ENCODE measurements at places on chromosomes 12 and 14.

GRCh38 chr12:85423947-85424346 is 143.9 kb downstream of the ALX1 start:
- no peak for DNase-seq

DNA sequence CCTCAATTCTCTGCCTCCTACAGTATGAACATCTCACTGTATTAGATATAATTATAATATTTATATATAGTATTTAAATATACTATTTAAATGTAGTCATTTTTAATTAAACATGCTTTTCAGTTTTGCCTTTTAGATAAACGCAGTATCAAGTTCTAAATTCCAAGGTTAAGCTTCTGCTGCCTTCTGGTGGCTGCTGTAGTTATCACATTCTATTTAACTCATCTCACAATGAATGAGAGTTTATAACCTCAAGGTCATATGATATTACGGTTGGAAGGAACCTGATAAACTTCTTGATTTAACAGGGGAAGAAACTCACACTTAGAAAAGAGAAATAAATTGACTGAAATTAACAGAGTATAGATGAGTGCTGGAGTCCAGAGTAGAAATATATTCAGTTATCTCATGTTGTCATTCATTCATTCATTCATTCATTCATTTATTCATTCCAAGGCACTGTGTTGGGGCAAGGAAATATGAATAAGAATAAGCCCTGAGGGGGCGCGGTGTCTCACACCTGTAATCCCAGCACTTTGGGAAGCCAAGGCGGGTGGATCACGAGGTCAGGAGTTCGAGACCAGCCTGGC is 31.9 kb downstream of the GUCY2C start:
- DNase-seq: peak; percentile 1

DNA sequence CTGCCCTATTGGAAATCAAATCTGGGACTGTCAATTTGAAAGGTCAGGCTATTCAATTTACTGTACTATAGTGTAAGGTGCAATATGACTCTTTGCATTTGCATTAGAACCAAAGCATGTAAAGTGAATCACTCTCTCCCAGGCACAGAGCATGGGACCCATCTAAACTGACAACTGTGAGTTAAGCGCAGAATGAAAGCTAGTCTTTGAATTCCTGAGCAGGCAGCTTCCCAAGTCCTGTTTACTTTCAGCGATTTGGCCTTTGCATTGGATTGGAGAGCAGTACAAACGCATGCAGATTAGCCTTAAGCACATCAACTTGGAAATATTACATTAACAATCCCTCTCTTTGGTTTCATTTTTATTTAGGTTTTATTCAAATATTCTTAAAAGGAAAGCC is 74.6 kb downstream of the RERG start:
- DNase-seq: no peak

- DNase-seq: no peak
These were observed 16.7 kb downstream of the EPS8 start for GRCh38 chr12:15772405-15773018.

GRCh38 chr12:16020031-16020430 is 108.9 kb downstream of the DERA start:
- DNase-seq: no peak

DNA sequence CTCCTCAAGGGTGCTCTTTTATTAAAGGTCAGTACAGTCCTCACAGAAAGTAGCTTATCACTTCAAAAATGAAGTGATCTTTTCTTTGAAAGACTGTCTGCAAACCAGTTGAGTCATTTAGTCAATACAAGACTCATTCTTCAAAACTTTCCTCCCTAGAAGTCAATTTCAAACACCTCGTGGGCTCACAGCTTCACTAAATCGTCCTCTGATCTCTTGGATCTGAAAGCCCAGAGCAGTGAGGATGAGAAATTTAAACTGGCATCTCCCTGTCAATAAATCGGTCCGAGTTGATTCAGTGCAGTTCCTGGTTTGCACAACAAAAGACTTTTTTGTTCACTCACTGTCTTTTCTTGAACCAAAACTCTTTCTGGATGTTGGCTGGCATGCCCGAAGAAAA is 44.5 kb downstream of the NUAK1 start:
- no peak for DNase-seq

DNA sequence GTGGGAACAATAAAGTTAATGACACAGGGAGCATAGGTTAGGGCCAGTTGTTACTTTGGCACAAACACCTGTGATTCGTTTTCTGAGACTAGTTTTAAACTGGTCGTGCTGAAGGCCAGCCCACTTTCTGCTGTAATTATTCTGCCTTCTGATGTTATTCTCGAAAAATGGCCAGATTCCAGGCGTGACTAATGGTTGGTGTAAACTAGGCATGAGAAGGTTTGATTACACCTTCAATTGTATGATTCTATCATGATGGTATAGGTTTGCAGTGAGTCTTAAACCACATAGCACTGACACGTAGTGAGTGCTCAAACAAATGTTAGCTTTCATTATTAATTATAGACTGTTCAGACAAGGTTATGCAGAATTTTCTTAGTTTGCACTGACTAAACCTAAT is 39.0 kb downstream of the CKB start:
- DNase-seq: no peak

DNA sequence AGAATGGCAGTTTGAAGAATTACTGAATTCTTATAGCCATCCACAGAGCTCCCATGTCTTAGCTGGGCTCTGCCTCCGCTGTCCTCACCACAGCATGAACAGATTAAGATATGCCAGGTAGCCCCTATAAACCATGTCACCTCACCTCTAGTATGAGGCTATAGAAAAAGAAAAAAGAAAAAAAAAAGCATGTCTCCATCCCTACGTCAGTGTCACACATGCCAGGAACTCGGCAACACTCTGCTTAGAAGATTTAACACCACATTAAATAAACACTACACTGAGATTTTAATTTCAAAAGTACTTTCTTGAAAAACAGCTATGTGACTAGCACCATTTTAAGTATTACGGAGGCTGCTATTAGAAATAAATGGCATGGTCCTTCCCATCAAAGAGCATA is 149.4 kb downstream of the CAPZA3 start:
- no peak for DNase-seq

GRCh38 chr12:58812214-58812613 is 108.1 kb downstream of the LRIG3 start:
- no peak for DNase-seq

GRCh38 chr12:125734137-125734536 is 668.9 kb downstream of the AACS start:
- no peak for DNase-seq

DNA sequence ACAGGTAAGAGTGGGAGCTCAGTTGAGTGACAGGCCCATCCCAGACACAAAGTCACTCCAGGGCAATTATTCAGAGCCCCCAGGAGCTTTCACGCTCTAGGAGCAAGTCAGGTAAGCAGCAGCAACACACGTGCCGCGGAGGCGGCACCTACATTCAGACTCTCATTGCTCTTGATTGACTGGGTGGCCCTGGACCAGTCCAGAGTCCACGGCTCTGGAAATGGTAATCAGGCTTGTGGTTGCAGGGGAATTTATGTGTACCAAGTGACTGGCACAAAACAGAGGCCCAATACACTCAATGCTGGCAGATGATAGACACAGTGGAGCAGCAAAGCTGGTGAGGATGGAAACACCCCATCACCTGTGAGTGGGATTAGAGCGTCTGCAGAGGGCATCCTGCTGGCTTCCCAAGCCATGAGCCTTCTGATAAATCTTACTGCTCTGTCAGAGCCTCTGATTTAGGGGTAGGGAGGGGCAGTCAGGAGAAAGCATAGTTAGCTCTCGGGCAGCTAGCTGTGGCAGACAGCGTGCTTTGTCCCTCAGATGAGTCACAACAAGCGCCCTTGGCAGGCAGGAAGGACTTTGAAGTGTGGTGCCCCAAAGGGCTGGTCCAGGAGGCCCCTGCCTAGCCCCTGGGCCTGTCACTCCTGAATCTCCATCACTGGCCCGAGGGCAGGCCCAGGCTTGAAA is 344.7 kb downstream of the CACNA1C start:
- DNase-seq: no peak

DNA sequence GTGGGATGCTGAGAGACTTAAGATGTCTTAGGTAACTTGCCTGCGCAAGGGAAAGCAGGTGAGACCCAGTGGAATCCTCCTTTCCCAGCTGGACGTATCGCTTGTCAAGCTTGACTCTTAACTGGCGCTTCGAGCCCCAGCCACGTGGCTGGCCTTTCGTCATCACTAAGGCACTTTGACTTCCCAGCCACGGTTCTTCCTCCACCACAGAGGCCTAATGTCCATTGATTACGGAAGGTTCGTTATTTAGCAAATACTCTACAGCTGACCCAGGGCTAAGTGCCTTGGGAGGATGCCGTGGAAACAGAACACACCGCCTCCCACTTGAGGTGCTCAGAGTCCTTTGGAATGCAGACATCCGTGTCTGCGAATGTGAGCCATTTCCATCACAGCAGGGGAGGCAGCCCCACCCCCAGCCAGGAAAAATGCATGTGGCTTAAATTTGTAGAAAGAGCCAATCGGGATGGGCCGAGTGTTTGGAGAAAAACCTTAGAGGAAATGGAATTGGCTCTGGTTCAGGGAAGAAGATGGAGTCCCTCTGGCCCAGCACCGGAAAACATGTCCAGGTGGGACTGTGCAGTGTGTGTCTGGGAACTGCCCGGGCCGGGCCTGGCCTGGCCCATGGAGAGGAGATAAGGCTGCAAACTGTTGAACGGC is 115.7 kb downstream of the PLXNC1 start:
- DNase-seq: no peak

DNA sequence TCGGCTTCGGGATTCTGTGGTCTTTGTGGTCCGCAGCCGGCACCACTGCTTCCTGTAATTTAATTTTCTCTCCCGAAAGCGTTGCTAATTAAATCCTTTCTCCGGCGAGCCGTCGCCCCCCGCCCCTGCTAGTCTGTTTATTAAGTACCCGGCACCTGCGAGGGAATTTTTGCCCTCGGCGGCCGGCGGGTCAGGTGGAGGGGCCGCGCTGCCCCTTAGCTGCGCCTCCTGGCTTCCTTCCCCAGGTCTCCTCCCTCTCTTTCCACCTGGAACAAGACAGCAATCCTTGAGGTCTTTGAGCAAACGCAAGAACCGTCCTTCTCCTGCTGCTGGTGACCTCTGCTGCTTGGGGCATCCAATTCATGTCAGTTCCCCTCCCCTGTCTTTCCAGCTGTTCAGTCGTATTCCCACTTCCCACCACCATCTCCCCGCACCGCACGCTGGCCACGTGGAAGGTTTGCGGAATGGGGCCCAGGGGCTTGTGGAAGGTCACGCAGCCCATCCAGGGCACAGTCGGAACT is 16.2 kb downstream of the ZDHHC22 start:
- no peak for DNase-seq

Data from T-helper 22 cell (primary cell).